ENCODE measurements at places on chromosomes 7 and 10.

GRCh38 chr10:111989136-111989911 is 194.2 kb downstream of the GPAM start:
- no peak for DNase-seq

DNA sequence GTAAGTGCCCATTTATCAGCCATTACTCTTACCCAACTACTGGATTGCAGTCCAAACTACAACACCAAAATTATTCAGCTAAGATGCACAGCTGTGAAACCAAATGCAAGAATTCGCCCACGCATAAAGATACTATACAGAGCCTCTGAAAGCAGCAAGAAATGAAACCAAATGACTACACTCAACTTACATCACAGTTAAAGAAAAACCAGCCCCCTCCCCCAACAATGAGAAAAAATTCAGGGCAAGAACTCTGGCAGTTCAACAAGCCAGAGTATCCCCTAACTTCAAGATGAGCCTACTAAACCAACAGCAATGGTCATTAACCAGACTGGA is 209.1 kb upstream of the VWC2 start:
- no peak for DNase-seq

DNA sequence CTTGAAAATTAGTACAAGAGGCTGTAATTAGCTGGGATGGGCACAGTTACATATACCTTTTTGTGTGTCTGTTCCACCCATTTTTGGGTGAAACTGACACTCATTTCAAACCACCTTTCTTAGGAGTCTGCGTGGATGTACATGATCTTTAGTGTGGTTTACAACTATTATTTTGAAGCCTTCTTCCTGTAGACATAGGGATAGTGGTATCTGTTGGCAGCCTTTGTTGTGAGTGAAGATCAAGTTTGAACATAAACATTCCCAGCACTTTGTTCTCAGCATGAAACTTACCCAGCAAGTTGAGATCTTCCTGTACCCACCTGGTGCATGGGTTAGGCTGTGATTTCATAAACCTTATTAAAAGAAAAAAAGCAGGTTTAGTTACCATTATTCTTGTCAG is 2.0 kb downstream of the BAG3 start:
- DNase-seq, result no peak

DNA sequence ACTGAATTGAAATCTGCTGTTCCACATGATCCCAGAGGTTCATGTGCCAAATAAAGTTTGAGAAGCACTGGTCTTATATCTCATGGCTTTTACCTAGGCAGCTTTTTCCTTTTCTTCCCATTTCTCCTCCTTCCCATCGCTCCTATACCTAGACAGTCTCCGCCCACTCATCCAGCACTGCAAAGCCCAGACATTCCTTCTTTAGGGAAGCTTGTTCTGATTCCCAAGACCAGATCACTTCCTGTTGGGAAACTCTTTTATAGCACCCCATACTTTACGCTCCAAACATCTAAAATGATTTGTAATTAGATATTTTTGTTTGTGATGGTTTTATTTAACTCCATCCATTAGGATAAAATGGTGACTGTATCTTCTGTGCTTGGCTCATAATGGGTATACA is 75.9 kb downstream of the BMPER start:
- DNase-seq, result no peak

DNA sequence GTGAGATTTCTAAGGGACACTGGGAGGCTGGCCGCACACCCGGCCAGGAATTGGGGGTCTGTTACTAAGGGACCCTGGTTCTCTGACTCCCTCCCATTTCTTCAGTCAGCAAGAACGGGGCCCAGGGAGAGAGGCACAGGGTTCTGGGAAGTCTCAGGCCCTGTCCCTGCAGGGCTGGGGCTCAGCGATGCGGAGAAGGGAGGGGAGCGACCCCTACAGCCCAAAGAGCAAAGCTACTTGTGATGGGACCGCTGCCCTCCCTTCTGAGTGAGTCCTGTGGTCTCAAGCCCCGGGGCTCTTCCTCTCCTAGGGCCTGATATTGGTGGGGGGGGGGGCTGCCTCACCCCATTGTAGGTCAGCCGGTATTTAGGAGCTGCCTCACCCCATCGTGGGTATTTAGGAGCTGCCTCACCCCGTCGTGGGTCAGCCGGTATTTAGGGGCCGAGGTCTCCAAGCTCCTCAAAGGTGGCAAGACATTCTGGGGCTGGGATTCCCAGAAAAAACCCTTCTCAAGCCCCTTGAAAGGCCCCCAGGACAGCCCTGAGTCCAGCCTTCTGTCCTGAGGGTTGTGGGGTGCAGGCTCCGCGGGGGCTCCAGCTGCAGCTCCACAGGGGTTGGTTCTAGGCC is 16.9 kb upstream of the NKX6-2 start:
- peak; percentile 3 for DNase-seq

GRCh38 chr10:122407375-122408125 is 33.0 kb downstream of the PLEKHA1 start:
- DNase-seq, result no peak

DNA sequence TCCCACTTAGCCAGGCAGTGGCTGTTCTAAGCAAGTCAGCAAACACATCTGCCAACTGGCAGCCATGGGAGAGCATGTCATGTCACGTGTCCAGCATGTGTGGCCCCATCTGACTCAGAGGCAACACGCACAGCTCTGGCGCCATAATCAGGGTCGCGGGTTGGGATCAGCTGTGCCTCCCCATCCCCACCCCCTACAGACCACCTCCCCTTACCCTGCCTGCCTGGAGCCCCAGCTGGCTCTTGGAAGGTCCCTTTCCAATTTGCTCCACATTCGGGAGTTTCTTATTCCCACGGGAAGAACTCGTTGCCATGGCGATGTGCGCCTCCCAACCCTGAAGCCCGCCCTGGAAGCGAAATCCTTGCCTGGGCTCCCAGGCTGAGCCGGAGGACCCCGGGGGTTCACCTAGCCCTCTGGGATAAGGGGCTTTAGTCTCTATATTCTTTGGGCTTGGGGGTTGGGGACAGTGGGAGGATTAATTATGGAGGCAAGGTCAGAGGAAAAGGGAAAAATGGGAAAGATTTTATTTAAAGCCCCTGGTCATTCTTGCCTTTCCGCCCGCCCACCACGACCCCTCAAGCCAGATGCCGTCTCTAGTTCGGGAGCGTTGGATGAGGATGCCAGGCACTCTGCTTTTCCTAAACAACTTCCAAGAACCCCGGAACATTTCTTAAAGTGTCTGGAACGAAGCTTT is 283.7 kb downstream of the ZEB1 start:
- DNase-seq, result peak; percentile 92

DNA sequence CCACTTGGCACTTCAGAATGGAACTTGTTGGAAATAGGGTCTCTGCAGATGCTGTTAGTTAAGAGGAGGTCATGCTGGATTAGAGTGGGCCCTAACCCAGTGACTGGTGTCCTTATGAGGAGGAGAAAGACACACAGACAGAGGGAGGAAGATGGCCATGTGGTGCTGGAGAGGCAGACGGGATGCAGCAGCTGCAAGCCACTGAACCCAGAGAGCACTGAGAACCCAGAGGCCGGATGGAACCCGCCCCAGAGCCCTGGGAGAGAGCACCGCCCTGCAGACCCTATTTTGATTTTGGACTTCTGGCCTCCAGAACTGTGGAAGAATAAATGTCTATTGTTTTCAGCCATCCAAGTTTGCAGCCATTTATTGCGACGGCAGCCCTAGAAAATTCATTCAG is 58.0 kb upstream of the EBF3 start:
- no peak for DNase-seq

- no peak for DNase-seq
Observed at GRCh38 chr10:71374481-71375233, 22.1 kb upstream of the CDH23 start.

DNA sequence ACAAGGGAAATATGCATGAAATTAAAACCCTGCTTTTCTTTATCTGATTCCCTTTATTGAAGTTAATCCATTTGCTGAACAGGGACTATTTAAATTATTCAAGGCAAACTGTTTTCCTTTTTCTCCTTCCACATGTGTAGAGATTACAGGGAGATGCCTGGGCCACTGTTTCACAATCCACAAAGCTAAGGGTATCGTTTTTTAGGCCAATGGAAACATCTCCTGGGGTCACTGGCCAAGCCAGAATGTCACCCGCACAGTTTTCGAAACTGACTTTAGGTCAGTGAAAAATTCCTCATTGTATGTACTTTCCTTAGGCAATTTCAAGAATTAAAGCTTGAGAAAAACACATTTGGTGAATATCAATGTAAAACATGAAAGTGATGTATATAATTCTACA is 259.2 kb upstream of the BMPER start:
- no peak for DNase-seq

GRCh38 chr7:139875821-139876241 is 46.8 kb downstream of the TBXAS1 start:
- no peak for DNase-seq

GRCh38 chr7:34900891-34901513 is 136.3 kb downstream of the DPY19L1 start:
- DNase-seq, result no peak

DNA sequence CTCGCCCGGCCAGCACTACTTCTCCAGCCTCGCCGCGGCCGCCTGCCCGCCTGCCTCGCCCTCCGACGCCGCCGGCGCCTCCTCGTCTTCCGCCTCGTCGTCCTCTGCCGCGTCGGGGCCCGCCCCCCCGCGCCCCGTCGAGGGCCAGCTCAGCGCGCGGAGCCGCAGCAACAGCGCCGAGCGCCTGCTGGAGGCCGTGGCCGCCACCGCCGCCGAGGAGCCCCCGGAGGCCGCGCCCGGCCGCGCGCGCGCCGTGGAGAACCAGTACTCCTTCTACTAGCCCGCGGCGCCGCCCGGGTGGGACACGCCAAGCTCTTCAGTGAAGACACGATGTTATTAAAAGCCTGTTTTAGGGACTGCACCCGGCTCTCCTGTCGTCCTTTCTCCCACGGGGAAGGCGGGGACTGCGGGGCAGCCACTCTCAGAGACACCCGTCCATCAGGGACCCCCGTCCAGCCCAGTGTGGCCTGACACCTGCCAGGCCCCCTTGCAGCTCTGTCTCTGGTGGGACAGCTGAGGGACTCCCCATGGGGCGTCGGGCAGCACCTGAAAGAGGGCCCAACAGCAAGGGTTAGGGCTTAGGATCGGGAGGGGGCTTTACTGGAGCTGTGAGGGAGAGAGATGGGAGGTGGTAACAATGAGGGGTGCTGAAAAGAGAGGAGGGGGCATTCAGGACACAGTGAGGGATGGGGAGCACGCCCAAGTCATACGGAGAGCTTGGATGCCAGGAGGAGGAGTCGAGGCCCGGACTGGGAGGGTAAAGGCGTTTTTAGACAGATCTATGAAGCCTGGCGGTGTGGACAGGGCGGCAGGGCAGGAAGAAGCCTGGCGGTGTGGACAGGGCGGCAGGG is 34.7 kb downstream of the SPDYE6 start:
- DNase-seq, result no peak

- DNase-seq, result no peak
Observed at GRCh38 chr7:33395340-33395739, 266.0 kb downstream of the BBS9 start.

DNA sequence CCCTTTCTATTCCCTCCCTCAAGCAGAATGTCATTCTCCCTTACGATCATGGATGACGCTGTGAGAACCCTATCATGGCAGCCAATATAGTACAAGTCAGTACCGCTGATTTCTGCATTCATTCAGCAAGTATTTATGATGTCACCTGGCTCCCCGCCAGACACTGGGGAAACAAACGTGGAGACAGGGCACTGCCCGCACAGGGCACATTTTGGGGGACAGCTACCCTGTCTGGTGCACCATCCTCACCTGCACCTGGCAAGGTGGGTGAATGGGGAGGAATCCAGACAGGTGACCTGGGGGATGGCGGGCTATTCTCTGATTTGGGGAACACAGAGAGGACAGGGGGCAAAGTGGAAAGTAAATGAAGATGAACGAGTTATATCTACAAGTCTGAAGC is 28.4 kb downstream of the MKI67 start:
- no peak for DNase-seq

GRCh38 chr7:156602283-156602682 is 38.3 kb upstream of the RNF32 start:
- no peak for DNase-seq

DNA sequence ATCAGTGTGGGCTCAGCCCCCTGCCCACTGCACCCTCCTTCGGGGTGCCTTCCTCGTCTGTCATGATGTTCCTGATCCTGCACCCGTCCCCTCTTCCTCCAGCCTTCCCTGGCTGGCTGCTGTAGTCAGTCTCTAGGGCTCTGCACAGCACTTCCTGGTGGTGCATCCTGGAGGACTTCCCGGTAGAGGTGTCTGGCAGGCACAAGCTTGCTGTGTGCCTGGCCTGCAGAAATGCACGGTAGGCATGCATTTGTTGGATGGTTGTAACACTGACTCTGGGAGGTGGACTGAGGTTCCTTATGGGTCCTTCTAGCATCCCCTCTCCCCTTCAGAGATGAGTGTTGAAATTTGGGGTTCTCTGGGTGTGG is 92.8 kb downstream of the BMS1 start:
- peak; percentile 44 for DNase-seq

- DNase-seq, result no peak
Observed at GRCh38 chr7:152601305-152601798, 74.6 kb downstream of the XRCC2 start.

DNA sequence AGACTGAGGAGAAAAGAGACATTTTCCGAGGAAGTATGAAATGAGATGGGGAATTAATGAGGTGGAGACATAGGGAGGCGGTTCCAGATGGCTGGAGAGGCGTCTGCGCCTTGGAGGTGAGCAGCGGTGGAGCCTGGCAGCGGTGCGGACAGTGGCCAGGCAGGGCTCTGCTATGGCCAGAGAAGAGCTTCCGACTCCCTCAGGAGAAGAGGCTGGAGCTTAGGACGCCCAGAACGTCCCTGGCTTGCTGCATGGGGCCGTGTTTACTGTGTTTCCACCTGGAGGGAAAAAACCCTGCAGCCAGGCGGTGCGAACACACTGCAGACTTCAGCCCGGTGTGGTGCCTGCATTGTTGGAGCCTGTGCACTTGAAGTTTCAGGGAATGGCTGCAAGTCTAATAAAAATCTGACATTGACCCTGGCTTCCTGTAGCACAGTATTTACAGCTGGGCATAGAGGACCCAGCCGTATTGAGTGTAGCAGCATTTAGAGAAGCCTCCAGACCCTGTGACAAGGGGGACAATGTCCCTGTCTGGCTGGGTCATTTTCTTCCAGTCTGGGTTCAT is 447.1 kb upstream of the MKI67 start:
- DNase-seq, result no peak

GRCh38 chr10:90817128-90817889 is 40.5 kb downstream of the HTR7 start:
- DNase-seq, result no peak

DNA sequence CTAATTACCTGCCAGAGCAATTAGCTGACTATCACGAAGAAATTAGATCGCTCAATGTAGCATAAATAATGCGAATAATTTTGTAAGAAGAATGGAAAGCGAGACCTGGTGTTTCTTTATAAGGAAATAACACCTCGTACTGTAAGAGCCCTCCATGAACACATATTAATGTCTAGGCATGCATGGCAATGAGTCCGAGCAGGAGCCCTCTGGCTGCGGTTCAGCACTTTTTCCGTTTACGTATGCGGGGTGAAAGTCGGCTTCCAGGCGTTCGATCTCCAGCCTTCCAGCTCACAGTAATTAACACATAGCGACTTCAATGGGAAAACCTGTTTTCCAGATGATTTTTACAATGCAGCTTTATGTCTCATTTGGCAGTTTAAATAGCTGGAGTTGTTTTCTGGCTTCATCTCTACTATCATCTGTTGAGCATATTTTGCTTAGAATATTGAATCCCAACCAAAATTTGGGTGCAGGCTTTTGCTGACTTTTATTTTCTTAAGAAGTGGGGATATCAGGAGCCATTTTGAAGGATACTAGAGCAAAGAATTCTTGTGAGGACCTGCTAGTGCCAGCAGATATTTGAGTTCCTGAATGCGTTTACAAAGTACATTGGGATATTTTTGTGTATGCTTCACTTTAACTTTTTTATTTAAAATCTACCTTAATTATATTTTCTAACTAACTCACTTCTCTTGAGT is 7.2 kb upstream of the SP8 start:
- no peak for DNase-seq

GRCh38 chr10:5002013-5002727 is 1.5 kb downstream of the AKR1C2 start:
- no peak for DNase-seq

All from psoas muscle (tissue), 8 donors.